A549 treated with GW870086 at 1 μM for 4 hours (cell line): ENCODE measurements at places on chromosomes 4 and X. TPM values are rescaled to one million over a fixed set of nuclear protein-coding genes. Genes with fewer than 3 reads are reported as not detected.

The CFAP299 gene
- total RNA-seq = not detected in 5 replicates

The DCAF8L2 gene
- not detected in 5 replicates for total RNA-seq

The CSAG2 gene
- total RNA-seq = not detected in 5 replicates

The MAGEA3 gene
- total RNA-seq = 2.6 to 4.7 TPM (median 3.8 TPM) in 5 replicates

The GAB1 gene
- 2.0 to 2.9 TPM (median 2.3 TPM) in 5 replicates for total RNA-seq

The TCEAL2 gene
- not detected in 5 replicates for total RNA-seq

The INTU gene
- 1.0 to 1.5 TPM (median 1.1 TPM) in 5 replicates for total RNA-seq

The KLHL2 gene
- total RNA-seq = 12.5 to 17.4 TPM (median 15.8 TPM) in 5 replicates

The AASDH gene
- total RNA-seq = 2.1 to 3.3 TPM (median 3.0 TPM) in 5 replicates

The NAA10 gene
- total RNA-seq = 194 to 251 TPM (median 220 TPM) in 5 replicates

The HS3ST1 gene
- total RNA-seq = 0.57 to 1.2 TPM (median 0.90 TPM) in 5 replicates

The ATOH1 gene
- not detected in 5 replicates for total RNA-seq
